ENCODE measurements at places on chromosomes 1 and 21. TPM values are rescaled to one million over a fixed set of nuclear protein-coding genes. Genes with fewer than 3 reads are reported as not detected.

- no peak for DNase-seq
Observed at GRCh38 chr1:212205843-212206242, 79.4 kb upstream of the PPP2R5A start.

- no peak for DNase-seq
Observed at GRCh38 chr1:200147742-200148141, 120.2 kb downstream of the NR5A2 start.

Gene KCNJ15
- 0.49 TPM for total RNA-seq

Gene F3
- 53.7 TPM for total RNA-seq

Measured in sigmoid colon (tissue), 7 donors.